ENCODE measurements at places on chromosomes 7 and 10. TPM values are rescaled to one million over a fixed set of nuclear protein-coding genes. Genes with fewer than 3 reads are reported as not detected.

DNA sequence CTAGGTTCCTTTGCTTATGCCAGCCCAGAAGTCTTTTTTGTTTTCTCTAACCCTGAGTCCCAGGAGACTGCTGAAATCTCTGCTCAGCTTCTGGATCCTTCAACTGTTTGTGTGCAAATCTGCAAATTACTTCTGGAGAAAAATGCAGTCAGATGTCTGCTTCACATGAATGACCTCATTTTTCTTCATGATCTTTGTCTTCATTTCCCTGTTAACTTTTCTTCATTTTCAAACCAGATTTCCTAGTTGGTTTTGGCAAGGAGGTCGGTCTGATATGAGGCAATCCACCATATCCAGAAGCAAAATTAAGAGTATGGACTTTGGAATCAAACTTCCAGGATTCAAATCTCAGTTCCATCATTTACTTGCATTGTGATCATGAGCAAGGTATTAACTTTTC, 66.8 kb downstream of the ZNF503 start:
- no peak for DNase-seq

DNA sequence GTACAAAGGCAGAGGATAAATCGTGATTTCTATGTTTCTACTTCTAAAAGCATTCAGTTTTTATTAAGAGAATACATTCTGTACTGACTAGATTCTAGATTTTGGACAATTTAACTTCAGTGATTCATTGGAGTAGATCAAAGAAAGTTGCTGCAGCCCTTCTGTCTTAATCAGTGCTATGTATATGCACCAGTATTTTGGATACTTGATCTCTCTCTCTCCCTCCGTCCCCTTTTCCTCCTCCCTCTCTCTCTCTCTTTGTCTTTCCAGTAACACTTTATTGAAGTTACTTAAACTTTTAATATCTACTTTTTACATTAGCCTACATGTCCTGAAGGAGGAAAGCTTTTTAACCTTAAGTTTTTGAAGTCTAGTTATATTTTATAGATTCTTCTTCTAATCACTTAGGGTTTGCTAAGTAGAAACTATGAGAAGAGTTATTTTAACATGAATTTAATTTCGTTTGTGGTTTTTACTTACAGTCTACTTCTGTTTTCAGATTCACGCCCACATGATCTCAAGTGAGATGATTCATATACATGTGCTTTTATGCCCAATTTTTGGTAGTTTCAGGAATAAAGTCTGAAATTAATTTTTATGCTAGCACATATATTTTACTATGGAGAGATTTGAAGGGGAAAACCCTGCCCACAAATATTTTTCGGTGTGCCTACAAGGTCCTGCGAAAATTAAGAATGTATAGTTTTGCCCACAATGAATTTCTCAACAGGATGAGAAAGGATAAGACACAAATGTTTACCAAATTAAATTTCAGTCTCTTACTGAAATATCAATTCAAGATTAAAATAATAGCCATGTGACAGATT, 9.1 kb downstream of the MDFIC start:
- DNase-seq, result no peak

Gene ARHGEF35
- not detected for total RNA-seq

DNA sequence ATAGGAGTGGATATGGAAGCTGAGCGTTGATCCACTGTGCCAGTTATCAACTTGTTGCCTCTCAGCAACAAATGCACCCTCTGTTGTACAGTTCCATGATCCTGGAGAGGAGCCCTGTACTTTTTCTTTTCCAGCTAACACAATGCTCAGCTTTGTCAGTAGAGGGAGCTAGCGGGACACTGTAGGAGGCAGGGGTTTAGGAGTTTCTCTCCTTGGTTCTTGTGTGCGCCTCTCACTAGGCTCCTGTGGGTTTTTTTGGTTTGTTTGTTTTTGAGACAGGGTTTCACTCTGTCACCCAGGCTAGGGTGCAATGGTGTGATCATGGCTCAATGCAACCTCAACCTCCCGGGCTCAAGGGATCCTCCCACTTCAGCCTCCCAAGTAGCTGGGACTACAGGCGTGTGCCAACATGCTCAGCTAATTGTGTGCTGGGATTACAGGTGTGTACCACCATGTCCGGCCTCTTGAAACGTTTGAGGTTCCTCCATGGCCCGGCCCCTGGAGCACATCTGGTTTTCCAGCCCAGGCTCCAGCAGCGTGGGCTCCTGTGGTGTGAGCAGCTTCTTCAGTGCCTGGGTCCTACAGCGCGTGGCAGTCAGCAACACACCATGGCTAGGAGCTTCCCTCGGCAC, 12.0 kb upstream of the MARVELD1 start:
- no peak for DNase-seq

DNA sequence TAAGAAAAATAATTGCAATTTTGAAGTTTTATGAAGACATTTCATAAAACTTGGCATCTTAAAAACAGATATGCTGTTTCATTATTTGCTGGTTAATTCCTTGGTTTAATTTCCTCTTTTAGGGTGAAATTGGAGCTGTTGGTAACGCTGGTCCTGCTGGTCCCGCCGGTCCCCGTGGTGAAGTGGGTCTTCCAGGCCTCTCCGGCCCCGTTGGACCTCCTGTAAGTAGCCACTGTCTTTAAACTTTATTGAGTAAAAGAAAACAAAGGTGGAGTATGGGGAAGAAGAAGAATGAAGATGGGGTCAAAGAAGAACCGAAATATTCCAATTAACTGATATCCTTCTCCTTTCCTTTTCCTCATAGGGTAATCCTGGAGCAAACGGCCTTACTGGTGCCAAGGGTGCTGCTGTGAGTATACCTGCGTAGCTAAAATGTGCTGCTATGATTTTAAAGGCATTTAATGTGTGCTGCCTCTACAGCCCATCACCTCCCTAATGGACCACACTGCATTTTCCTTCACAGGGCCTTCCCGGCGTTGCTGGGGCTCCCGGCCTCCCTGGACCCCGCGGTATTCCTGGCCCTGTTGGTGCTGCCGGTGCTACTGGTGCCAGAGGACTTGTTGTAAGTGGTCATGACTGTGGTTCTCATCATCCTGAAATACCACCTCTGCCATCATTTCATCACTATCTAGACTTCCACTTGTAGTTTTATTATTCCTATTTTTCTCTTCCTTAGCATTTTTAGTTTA, 14.7 kb downstream of the COL1A2 start:
- DNase-seq, result no peak

DNA sequence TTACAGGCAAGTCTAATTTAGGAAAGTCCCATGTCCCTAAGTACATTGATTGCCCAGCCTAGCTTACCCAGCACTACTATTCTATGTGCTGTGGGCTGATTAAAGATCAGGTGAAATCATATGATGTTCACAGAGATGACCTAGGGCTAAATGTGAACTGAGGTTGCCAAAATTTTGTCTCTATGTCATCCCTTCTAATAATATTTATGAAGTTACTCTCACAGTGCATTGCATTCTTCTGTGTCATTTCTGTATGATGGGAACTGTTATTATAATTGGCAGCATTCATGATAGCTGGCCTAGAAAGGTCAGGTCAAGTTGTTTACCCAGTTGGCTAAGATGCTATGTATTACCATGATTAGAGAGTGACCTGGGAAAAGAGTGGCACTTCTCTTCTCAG, 2.8 kb upstream of the PDK4 start:
- DNase-seq, result no peak

Gene EPHA1
- not detected for total RNA-seq

Gene CNNM1
- not detected for total RNA-seq

DNA sequence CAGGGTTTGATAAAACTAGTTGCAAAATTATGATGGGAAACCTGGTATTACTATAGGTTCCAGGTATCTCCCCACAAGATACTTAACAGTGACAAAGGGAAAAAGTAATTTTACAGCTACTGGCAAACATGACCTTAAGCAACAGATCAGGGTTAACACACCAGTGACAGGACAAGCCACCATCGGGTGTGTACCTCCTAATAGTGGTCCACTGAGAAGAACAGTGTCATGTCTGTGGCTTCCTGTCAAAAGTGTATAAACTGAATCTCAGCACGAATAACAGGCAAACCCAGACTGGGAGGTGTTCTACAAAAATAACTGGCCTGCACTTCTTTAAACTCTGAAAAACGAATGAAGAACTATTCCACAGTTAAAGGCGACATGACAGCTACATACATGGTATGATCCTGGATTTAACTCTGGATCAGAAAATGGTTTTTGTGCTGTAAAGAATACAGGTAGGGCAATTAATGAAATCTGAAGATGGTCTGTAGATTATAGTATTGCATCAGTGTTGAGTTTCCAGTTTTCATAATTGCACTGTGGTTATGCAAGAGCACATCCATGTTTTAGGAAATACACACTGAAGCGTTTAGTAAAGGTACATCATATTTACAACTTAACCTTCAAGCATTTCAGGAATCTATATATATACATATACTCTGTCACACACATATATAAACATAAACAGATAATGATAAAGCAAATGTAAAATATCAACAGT, 32.0 kb upstream of the ARMS2 start:
- no peak for DNase-seq

Gene ZNF138
- total RNA-seq, result 4.8 TPM

Gene VENTX
- not detected for total RNA-seq

Gene AMPH
- total RNA-seq, result not detected

DNA sequence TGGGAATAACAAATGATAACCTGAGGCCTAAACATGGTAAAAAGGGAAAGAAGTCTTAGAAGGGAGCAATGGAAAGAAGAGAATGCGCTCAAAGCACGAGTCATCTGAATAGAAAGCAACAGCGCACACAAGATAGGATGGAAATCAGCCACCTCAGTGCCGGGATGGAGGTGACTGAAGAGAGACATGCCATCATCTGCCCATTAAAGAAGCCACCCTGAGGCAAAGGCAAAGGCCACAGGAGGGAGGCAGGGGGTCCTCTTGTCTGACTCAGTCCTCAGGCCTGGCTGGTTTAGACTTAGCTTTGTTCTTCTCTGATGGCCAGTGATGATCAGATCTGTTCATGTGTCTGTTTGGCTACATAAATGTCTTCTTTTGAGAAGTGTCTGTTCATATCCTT, 180.6 kb downstream of the CHCHD3 start:
- no peak for DNase-seq

Gene NUTM2D
- total RNA-seq, result 3.9 TPM

DNA sequence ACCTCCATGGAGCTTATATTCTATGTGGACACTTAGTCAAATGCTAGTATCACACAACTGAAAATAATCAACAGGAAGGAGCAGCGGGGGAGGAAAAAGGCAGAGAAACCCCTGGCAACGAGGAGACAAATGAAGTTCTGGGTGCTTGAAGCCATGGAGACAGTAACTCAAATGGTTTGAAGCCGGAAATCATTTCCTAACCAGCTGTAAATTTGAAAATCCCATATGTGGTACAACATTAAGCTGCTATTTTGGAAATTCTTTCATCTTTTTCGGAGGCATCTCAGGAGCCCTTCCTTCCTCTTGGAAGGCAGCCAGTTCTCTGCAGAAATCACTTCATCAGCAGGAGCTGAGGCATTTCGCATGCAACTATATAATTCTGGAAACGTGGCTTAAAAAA, 91.4 kb downstream of the PPP1R3C start:
- no peak for DNase-seq

GRCh38 chr7:159000859-159001435, 143.7 kb downstream of the VIPR2 start:
- no peak for DNase-seq

- no peak for DNase-seq
Measured at GRCh38 chr10:47333532-47333931, 11.3 kb downstream of the GDF2 start.

GRCh38 chr10:77301305-77301730, 336.3 kb downstream of the KCNMA1 start:
- DNase-seq, result no peak

DNA sequence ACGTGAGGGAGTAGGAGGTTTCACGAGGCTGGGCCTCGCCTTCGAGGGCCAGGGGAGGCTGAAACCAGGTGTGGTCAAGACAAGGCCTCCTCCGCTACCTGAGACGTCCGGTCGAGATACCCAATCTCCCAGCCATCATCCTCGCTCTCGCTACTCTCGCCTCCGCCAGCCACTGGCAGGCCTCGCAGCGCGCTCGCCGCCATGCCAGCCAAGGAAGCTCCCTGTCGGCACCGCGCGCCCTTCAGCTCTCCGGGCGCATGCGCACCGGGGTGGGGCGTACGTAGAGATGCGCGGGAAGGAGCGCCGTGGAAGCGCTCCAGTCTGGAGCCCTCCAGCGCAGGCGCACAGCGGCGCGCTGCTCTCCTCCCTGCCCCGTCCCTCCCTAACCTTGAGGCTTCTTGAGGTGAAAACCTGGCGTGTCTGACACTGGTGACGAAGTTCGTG, at the start of gene ASZ1:
ASZ1 (minus strand) TSS at position 236 of the 444 bp plus-strand sequence; CDS start at position 203, 33 bp downstream.
- no peak for DNase-seq

DNA sequence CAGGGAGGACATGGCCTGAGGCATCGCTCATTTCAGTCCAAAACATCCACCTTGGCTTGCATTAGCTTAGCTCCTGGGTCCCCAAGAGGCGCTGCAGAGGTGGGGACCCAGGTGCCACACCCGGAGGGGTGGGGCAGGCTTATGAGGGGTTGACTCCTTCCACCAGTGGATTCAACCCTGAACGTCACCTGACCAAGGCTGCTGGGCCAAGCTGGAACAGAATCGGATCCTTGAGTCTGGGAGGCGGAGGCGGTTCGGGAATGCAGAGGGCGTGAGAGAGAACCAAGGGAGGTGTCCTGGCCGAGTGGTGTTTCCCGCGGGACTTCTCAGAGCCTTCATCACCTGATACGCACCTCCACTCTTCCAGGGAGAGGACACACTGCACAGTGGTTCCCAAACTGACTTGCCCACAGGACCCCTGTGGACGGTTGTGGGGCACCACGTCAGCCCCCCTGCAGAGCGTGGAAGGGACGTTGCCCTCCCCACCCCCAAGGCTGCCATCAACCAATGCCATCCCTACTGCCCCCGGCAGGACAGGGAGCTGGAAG, 4.5 kb upstream of the MICALL2 start:
- no peak for DNase-seq

Gene VPS37D
- total RNA-seq, result 6.9 TPM

DNA sequence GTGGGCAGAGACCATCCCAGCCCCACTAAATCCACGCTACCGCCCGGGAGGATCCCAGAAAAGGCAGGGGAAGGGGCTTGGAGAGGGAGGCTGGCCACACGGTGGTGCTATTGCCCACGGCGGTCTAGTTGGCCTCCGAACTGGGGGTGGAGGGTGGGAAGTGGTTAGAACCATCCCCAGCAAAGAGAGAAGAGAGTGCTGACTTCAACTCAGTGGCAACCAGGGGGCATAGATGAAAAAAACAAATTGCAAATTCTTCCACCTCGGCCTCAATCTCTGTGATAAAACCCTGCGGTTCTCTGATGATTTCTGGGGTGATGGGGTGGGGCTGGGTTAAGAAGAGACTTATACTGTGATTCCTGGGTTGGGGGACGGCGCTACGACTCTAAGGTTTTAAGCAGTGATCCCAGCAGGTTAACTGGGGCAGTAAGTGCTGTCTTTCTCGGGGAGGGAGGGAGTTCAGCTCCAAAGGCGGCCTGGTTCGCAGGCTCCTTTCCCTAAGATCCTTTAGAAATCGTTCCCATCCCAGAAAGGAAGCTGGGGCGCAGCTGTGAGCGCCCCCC, 154.5 kb upstream of the LYZL2 start:
- DNase-seq, result peak; percentile 73

Gene ADIRF
- 40.6 TPM for total RNA-seq

- peak; percentile 41 for DNase-seq
Measured at GRCh38 chr10:126060261-126060931, 164.0 kb downstream of the FANK1 start.

Measured in glomerular endothelial cell (primary cell).